A172 (cell line): ENCODE measurements at places on chromosomes 16 and 17. TPM values are rescaled to one million over a fixed set of nuclear protein-coding genes. Genes with fewer than 3 reads are reported as not detected.

GRCh38 chr16:86059253-86060171 is 160.6 kb downstream of the IRF8 start:
- DNase-seq: no peak

- no peak for DNase-seq
Observed at GRCh38 chr16:88380619-88381018, 2.1 kb upstream of the ZNF469 start.

DNA sequence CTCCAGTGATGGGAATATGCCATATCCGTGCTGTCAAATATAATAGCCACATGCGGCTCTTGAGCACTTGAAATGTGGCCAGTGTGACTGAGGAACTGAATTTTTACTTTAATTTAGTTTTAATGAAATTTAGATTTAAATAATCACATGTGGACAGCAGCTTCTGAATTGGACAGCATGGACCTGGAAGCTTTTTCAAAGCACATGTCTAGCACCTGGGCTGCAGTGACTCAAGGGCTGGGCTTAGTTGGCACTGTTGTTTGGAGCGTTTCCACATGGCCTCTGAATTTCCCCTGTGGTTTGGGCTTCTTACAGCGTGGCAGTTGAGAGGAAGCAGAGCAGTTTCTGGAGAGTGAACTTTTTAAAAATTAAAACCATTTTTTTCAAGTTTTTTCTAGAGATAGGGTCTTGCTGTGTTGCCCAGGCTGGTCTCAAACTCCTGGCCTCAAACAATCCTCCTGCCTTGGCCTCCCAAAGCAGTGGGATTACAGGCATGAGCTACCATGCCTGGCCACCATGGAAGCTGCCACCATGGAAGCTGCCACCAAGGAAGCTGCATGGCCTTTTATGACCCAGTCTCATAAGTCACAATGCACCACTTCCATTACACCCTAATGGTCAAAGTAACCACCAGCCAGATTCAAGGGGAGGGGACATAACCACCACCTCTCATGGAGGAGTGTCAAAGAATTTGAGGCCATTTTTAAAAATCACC is 6.7 kb upstream of the TOB1 start:
- peak; percentile 46 for DNase-seq

The BBS2 gene
- total RNA-seq: 57.6 and 64.5 TPM in 2 replicates

The NPIPA2 gene
- 0.50 and 0.72 TPM in 2 replicates for total RNA-seq

The SEC14L5 gene
- 0.14 TPM in 1 of 2 replicates, not detected in the other for total RNA-seq

The KIF19 gene
- not detected in 2 replicates for total RNA-seq
